ENCODE measurements at places on chromosomes 4 and X.

- peak; percentile 51 for DNase-seq
Observed at GRCh38 chrX:133151336-133151735, 54.4 kb upstream of the USP26 start.

DNA sequence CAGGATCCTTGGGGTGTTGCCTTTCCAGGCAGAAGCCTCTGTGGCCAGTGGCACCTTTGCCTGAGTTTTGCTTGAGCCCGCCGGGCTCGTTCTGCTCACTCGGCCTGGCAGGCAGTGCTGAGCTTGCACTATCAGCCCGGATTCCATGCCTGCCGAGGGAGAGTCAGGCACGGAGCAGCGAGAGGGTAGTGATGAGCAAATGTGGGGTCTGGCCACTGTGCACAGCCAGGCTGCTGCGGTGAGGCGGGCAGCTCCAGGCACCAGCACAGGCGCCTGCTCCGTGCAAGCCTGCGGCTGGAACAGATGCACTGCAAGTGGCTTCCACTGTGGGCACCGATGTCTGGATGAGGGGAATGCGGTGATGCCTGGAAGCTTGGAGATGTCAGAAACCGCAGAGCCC is 619.2 kb downstream of the RAPGEF2 start:
- DNase-seq = no peak

DNA sequence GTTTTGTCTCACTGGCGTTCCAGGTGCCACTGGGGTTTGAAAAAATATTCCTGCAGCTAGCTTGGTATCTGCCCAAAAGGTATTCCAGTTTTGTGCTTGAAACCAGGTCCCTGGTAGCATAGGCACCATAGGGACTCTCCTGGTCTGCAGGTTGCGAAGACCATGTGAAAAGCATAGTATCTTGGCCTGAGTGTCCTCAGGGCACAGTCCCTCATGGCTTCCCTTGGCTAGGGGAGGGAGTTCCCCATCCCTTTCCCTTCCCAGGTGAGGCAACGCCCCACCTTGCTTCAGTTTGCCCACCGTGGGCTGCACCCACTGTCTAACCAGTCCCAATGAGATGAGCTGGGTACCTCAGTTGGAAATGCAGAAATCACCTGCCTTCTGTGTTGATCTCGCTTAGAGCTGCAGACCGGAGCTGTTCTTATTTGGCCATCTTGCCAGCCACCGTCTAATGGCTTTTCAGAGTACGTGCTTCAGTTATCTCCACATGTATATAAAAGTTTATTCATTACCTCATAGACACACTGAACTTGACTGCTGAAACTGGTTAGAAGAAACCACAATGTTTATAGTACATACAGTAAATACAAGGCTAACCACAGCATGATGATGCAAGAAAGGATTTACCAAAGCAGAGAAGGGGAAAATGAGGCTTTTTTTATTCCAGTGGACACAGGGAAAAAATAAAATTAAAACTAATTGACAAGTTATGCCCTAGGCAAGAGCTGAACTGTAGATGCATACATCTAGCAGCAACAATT is 10.6 kb downstream of the PBDC1 start:
- no peak for DNase-seq

DNA sequence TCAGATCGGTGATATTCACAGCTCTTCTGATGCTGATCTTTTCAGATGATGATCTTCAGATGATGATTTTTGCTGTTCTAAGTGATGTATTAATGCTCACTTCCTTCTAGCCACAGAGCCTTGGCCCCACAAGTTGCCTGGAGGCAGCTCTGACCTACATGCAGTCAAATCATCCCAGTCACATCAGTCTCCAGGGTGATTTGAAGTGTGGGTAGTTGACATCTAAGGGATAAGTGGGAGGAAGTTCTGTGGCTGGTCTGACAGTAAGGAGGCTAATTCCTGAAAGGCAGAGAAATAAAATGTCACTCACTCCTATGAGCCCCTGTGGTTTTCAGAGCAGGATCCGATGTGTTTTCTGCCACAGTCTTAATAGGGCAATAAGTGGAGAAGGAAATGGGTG is 79.8 kb upstream of the RPL34 start:
- no peak for DNase-seq

DNA sequence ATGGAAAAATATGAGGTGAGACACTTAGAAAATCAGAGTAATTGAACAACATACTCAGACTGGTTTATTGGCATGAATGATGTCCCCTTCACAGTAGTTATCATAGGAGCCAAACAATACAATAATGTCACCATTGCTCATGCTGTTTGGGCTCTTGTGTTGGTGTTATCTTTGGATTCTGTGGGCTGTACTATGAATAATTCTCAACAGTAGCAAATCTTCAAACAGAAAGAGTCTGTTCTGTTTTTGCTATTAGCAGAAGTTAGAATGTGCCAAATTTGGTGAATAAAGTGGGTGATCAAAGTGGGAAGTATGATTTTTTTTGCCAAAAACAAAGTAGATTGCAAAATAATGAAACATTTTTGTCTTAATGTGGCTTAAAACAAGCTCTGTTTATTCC is 58.3 kb downstream of the GRID2 start:
- no peak for DNase-seq

- no peak for DNase-seq
Observed at GRCh38 chr4:17490575-17491059, 21.3 kb downstream of the QDPR start.

- no peak for DNase-seq
Observed at GRCh38 chr4:186159613-186160012, 31.8 kb upstream of the CYP4V2 start.

DNA sequence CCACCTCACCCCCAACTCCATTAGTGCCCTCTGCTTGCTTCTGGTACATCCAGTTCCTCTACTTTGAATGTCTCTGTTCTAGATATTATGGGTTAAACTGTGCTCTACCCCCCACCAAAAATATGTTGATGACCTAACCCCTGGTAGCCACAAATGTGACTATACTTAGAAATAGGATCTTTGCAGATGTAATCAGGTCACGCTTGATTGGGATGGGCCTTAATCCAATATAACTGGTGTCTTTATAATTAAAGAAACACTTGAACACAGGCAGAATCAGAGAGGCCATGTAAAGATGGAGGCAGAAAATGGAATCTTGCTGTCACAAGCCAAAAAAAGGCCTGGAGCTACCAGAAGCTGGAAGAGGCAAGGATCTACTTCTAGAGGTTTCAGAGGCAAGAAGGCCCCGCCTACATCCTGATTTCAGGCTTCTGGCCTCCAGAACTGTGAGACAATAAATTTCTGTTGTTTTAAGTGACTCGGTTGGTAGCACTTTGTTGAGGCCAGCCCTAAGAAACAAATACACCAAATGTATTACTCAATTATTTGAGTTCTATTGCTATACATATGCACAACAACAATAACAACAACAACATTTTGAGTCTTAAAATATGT is 220.0 kb downstream of the PPP3CA start:
- no peak for DNase-seq

GRCh38 chr4:151888367-151888866 is 127.6 kb upstream of the GATB start:
- DNase-seq = no peak

DNA sequence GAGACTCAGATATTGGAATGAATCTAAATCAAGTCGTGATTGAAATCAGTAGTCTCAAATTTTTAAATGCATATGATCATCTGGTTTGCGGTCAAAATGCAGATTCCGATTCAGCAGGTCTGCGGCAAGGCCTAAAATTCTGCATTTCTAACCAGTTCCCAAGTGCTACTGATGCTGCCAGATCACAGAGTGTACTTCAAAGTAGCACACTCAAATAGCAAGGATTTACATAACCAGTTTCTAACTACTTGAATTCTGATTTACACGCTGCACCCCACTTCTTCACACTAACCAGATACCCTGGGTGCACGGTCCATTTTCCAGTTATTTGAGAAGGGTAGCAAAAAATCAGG is 752 bp downstream of the MBTPS2 start:
- DNase-seq = no peak

DNA sequence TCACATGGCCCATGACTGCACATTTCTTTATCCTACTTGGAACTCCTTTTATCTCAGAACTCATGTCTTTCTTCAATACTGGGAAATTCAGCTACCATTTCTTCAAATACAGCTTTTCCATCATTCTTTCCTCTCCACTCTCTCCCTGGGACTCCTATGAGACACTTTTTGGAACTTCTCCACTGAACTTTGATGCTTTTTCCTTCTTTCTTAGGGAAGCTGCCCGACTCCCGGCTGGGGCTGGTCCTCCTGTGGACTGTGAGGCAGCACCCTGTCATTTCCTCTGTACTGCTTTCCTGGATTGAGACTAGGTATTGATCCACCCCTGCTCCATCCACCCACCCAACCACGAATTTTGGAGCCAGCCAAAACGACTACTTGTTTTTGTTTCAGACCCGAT is 40.0 kb downstream of the ZFYVE28 start:
- DNase-seq = no peak

DNA sequence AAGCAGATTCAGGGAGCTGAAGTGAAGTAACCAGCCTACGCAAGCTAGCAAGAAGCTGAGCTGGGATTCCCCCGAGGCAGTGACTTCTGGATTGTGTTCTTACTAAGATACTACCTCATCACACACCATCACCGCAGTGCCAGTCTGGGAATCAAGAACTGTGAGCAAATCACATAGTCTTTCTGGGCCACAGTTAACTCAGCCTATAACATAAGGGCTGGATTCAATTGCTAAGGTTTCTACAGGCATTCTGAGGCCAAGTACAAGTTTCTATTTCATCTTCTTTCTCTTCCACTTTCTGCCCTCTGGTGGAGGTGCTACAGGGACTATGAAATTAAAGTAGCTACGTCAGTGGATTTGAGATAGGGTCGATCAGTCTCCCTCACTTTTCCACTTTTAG is 1.4 kb upstream of the CORIN start:
- DNase-seq = no peak

DNA sequence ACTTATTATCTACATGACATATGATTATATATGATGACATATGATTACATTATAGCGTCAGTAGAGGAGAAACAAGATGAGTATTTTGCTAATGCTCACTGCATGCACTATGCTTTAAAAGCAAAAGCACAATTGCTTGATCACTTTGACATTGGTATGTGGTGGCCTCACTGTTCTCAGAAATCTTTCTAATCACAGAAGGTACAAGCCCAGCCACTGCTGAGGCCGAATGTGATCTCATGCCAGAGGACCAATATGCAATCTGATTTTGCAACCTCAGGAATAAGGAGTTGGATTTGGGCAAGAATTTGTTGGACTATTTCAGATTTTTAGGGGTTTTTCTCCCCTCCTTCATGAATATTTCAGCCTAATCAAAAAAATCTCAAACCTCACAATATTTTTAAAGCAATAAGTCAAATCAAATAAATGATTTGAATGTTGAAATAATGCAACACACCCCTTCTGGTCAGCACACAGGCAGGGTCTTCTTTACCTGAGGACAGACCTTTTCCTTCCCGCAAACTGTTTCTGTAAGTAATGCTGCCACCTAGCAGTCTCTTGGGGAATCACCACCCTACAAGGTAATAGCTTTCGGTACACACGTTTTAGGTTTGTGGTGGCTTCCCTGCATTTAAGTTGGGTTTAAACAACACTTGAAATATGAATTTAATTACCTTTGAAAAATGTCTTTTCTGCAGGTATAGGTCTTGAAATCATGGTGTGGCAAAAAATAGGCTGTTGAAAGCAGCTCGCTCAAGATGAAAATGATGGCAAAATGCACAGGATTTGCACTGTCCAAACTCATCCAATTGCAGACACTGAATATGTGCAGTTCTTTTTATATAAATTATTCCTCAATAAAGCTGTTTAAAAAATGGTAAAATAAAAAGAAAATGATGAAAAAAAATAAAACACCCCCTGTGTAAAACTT is 4.8 kb upstream of the CXCL13 start:
- peak; percentile 31 for DNase-seq

- DNase-seq = no peak
Observed at GRCh38 chr4:36128689-36129088, 115.6 kb downstream of the ARAP2 start.

DNA sequence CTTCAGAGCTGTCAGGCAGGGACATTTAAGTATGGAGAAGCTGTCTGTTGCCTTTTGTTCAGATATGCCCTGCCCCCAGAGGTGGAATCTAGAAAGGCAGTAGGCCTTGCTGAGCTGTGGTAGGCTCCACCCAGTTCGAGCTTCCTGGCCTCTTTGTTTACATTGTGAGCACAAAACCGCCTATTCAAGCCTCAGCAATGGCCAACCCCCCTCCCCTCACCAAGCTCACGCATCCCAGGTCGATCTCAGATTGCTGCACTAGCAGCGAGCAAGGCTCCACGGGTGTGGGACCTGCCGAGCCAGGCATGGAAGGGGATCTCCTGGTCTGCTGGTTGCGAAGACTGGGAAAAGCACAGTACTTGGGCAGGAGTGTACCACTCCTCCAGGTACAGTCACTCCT is 59.3 kb downstream of the ZNF674 start:
- no peak for DNase-seq

GRCh38 chr4:168274871-168275270 is 43.7 kb downstream of the DDX60 start:
- DNase-seq = no peak

DNA sequence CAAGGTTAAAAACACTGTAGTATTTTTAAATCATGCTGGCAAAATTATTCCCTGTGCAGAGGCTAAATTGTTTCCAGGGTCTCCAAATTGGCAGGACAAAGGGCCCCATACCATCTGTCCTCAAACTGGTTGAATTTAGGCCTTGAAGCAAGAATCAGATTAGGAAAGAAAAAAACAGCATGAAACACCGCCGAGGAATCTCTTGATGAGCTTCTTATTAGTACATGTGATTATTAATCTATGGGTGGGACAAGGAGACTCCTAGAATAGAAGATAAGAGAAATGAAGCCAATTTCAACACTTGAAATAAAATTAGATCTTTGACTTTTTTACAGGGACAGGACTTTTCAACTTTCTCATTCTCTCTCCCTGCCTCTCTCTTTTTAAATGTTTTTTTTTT is 7.1 kb upstream of the CLNK start:
- DNase-seq = no peak

- no peak for DNase-seq
Observed at GRCh38 chr4:108152980-108153379, 15.8 kb downstream of the LEF1 start.

DNA sequence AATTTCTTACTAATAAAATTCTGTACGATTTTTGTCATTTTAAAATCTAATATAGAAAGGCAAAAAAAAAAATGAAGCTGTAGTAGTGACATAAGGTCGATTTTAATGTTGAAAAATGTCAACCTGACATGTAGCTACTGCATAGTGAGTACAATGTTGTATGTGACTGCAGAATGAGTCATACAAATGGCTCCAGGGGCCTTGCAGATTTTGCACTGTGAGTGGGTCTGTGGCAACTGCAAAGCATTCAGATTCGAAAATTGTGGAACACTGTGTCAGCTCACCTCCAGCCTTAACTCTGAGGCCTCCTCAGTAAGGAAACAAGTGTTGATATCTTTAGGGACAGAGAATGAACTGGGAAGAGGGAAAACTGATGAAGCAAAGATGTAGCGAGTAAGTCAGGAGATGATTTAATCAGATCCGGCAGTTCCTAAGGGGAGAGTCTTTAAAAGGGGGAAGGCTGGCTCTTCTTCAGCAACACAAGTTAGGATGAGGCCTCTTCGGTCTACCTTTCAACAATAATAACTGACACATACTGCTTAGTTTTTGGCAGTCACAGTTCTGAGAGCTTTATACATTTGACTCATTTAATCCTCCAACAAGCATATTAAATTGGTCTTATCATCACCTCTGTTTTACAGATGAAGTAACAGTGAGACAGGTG is 24.9 kb downstream of the TKTL2 start:
- DNase-seq = no peak

- DNase-seq = no peak
Observed at GRCh38 chrX:4277122-4277521, 563.7 kb upstream of the PRKX start.

GRCh38 chrX:151081016-151081415 is 95.4 kb upstream of the GPR50 start:
- DNase-seq = no peak

Measured in colonic mucosa (tissue), 4 donors.